GM12864 (cell line): ENCODE measurements at places on chromosomes 5 and 9.

- DNase-seq = no peak
Observed at GRCh38 chr5:1517838-1518237, 5.9 kb downstream of the LPCAT1 start.

DNA sequence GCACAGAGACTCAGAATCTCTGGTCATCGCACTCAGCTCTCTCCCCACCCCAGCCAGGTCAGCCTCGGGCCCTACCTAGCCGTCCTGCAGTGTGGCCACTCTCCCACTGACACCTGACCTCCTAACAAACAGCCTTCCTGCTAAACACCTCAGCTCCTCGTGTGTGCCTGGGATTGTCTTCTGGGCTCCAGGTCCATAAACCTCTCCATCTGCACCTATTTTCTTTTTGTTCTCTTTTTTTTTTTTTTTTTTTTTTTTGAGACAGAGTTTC, 193.6 kb downstream of the ROR2 start:
- no peak for DNase-seq

- no peak for DNase-seq
Observed at GRCh38 chr9:129131300-129132145, 20.3 kb downstream of the PTPA start.

- no peak for DNase-seq
Observed at GRCh38 chr9:93299418-93300174, 115.7 kb downstream of the WNK2 start.

GRCh38 chr5:95984287-95984938, 22.8 kb upstream of the ELL2 start:
- DNase-seq = no peak

GRCh38 chr5:180284149-180284548, 7.7 kb downstream of the MAPK9 start:
- DNase-seq = no peak

GRCh38 chr5:91541696-91542095, 158.6 kb upstream of the ARRDC3 start:
- DNase-seq = no peak

GRCh38 chr5:76615759-76616158, 7.4 kb downstream of the F2RL2 start:
- DNase-seq = no peak

GRCh38 chr5:170471551-170472178, 32.2 kb upstream of the KCNIP1 start:
- no peak for DNase-seq

DNA sequence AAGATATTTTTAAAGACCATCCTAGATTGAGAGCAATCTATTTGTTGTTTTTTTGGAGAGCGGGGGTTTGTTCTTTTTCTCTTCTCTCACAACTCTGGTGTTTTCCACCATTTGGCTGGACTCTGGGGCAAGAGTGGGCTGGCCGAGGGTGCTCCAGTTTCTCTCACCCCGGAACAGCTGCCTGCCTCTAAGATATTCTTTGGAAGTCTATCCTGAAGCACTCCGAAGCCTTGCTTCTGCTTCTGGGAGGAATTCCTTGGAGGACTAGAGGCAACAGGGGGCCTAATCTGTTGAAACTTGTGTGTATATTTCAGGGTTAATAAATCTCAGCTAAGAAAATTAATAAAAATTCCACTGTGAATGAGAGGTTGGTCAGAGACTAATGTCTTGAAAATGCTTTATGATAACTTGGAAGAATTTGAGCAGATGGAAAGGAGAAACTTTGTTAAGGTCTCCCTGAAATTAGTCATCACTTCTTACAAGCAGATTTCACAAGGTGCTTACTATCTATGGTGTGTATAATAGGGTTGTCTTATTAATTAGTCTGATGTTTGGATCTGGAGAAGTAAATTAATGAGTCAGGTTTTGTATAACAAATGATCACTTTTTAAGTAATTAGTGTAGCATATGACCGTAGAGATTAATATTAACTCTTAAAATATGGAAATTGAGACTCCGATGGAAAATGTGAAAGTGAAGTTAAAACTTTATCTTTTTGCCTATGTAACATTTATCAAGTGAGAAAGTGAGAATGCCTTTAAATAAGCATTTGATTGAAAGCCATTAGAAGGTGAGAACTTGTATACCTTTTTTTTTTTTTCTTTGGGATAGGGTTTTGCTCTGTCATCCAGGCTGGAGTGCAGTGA, 4.0 kb downstream of the MAN2A1 start:
- DNase-seq = no peak

DNA sequence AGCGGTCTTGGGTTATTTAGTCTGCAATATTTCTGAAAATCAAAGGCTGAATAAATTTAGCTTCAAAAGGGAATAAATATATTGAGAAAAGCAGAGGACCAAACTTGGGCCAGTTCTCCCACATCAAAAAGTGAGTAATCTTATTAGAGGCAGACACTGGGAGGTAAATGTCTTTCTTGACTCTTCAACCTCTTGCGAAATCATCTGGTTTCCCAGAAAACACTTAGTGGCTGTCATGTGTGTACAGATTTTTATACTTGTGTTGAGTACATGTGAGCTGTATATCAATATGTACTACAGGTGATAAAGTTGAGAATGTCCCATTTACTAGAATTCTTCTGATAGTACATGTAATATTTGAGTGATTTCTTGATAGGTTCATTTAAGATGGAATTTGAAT, 454.9 kb downstream of the PRR16 start:
- no peak for DNase-seq

GRCh38 chr9:75539523-75539922, 350.9 kb upstream of the PCSK5 start:
- no peak for DNase-seq

GRCh38 chr5:156481741-156482140, 154.8 kb downstream of the SGCD start:
- no peak for DNase-seq

DNA sequence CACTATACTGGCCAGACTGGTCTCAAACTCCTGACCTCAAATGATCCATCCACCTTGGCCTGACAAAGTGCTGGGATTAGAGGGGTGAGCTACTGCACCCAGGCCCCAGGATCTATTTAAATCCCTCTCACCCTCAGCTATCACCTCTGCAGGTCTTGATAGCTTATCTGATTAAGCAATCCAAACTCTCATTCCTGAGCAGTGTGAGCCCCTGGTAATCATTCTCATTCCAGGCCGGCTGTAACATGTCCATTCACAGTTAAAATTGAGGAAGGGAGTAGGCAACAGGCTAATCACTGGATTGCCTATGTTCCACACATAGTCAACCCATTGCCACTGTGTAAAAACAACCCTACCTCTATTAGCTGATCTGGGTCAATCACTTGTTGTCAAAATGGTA, 111.1 kb downstream of the AGTPBP1 start:
- no peak for DNase-seq

- no peak for DNase-seq
Observed at GRCh38 chr5:56681346-56681745, 134.0 kb upstream of the MAP3K1 start.

- DNase-seq = no peak
Observed at GRCh38 chr5:170121321-170121720, 15.6 kb downstream of the FOXI1 start.

GRCh38 chr5:2912741-2913140, 161.3 kb upstream of the IRX2 start:
- DNase-seq = no peak

DNA sequence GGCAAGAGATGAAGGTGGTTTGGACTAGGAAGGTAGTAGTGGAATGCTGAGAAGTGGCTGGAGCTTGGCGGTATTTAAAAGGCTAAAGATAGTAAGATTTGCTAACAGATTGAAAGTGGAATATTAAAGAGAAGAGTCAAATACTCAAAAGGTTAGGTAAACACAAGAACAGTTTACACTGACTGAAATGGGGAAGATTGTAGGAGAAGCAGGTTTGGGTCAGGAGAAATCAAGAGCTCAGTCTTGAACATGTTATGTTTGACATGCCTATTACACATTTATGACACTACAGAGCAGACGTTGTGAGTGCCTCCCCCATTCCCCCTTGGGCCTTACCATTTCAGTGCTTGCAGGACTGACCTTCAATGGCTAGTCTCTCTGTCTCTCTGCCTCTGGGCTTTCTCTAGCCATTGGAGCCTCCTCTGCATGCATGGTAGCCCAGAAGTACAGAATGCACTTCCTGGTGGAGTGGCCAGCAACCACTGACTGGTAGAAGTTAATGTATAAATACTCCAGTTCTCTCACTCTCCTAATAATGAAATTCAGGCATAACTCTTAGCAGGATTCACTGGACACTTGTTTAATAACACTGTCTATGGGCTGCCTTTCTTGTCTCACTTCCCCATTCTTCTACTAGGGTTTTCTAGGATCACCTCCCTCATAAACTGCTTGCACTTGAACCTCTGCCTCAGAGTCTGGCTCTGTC, 56.8 kb downstream of the HMGCS1 start:
- DNase-seq = no peak

DNA sequence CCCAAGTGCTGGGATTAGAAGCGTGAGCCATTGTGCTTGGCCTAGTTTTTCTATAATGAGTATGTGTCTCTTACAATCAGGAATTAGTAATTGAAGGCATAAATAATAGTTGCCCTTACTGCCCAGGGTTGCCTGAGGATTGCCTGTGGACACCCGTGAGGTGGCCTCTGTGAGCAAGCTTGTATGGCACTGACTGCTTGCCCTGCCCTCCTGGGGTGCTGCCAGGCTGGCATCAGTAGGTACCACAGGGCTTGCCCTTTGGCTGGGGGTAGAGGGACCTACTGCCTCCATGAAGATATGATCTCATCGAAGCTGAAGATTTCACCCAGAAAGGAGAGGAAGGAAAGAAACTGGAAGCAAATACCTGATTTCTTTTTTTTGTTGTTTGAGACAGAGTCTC, 23.8 kb upstream of the PHF19 start:
- no peak for DNase-seq

DNA sequence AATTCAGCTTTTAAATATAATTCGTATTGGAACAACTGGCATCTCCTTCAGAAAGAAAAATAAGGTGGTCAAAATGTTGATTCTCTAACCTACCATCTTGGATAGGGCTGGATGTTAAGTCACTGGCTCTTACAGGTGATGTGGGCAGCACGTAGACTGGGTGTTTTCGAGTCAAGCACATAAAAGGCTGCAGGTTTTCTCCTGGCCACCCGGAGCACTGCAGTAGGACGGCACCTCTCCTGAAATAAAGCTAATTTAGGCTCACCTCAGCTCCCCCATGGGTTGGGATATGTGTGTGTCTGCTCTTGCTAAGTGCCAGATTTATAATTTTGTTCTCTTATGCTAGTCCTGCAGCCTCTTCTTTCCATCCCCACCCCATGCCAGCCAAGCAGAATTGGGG, 80.3 kb downstream of the IQGAP2 start:
- DNase-seq = no peak

GRCh38 chr9:104833696-104834095, 69.8 kb downstream of the NIPSNAP3B start:
- DNase-seq = no peak

GRCh38 chr5:179553875-179554274, 3.5 kb downstream of the RUFY1 start:
- DNase-seq = no peak

GRCh38 chr5:174794931-174795672, 70.7 kb downstream of the MSX2 start:
- DNase-seq = no peak

DNA sequence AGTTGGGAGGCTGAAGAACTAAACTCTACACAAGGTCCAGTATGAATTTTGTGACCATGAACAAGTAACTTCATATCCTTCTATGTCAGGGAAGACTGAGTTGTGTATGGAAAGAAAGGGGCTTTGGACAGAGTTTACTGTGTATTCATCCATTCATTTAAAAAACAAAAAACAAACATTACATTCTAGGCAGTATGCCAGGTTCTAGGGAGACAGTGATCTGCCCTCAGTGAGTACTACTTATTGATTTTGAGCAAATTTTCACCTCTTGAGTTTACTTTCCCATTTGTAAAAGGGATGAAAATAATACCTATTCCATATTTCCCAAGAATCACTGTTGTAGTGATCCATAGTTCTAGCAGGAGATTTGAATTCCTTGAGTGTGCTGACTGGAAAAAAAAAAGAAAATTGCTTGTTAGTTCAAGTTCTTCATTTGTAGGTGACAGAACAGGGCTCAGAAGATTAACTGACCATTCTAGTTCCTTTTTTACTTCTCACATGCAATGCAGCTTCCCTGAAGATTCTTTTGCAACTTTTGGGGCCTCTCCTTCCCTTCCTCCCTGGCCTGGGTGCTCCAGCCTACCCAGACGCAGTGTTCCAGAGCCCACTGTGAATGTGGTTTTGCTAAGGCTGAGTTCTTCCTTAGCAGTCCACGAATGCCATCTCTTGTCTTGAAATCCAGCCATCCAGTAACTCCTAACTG, 2.6 kb upstream of the GAPVD1 start:
- DNase-seq = no peak

DNA sequence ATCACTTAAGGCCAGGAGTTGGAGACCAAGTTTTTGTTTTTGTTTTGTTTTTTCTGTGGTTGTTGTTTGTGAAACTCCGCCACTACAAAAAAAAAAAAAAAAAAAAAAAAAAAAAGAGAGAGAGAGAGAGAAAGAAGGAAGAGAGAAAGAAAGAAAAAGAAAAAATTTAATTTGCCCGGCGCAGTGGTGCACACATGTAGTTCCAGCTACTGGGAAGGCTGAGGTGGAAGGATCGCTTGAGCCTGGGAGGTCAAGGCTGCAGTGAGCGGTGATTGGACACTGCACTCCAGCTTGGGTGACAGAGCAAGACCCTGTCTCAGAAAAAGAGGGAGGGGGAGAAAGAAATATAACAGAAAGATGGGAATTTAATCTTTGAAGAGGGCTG, 902 bp downstream of the THG1L start:
- no peak for DNase-seq

GRCh38 chr5:72067682-72068470, 39.4 kb upstream of the MAP1B start:
- no peak for DNase-seq

- no peak for DNase-seq
Observed at GRCh38 chr9:101093620-101094019, 65.1 kb downstream of the PLPPR1 start.

DNA sequence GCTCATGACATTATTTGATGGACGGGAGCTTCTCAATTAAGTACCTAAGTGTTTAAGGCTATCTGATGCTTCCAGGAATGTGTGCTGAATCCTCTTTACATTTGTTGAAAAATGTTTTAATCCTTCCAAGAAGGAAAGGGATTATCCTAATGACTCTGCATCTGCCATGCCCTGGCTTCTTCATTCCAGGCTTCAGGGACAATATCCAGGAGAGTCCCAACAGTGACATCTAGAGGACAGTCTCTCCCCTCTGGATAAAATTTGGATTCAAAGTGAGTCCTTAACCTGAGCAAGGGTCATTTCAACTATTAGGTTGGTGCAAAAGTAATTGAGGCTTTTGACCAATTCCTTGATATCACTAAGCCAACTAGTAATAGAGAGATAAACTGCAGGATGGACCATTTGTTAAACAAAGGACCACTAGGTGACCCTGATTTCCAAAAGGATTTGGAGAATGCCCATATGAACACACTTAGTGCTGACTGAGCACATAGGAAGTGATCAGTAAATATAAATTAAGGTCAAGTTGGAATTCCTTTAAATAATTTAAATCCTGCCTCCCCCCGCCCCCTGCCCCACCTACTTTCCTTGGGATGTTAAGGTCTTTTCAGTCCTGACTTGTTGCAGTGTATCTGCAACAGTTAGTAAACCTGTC, 19.1 kb downstream of the TNFSF8 start:
- no peak for DNase-seq

GRCh38 chr5:74295676-74296075, 344.9 kb downstream of the ENC1 start:
- DNase-seq = no peak
